Jurkat, Clone E6-1 (cell line): ENCODE measurements at places on chromosomes 12 and 14.

DNA sequence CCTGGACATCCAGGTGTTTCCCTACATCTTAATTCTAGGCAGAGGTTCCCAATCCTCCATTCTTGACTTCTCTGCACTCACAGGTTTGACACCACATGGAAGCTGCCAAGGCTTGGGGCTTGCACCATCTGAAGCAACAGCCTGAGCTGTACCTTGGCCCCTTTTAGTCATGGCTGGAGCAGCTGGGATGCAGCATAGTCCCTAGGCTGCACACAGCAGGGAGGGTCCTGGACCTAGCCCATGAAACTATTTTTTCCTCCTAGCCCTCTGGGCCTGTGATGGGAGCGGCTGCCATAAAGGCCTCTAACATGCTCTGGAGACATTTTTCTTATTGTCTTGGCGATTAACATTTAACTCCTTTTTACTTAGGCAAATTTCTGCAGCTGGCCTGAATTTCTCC is 417.2 kb upstream of the FLRT2 start:
- DNase-seq, result no peak

DNA sequence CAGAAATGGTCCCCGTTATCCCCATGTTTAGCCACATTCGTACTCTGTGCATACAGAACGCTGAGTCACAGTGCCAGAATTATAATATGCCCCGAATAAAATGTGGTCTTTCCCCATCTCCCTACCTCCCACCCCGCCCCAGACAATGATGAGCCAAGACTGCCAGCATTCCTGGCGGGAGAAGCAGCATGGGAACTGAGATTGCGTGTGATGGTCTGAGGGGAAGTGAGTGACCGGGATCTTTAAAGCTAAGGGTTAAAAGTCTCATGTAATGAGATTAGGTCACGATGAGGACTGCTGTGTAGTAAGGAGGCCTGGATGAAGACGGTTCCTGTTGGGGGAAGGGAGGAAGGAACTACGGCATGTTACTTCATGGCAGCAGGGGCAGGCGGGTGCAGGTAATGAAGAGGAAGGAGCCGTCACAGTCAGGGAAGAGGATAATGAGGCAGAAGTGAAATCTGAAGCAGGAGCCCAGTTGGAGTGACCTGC is 243.3 kb upstream of the FKBP4 start:
- DNase-seq, result no peak

- DNase-seq, result no peak
These were observed 380.1 kb downstream of the ALG10 start for GRCh38 chr12:34402228-34402898.

DNA sequence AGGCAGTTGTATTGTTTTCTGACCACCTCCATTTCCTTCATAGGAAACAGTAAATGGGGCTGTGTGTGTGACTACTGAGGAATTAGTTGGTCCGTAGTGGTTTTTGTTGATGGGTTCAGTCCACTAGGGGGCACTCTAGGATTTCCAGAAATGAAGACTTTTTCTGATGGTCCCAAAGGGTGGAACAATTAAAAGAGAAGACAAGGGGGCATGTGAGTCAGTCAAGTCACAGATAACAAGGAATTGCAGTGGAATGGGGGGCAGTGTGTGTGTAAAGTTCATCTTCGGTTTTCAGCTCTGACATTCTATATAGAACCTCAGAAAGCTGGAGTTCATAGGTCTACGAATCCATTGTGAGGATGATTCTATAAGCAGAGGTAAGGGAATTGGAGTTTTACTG is 186.6 kb upstream of the OR4E1 start:
- peak; percentile 71 for DNase-seq

GRCh38 chr14:90126260-90126659 is 64.5 kb downstream of the KCNK13 start:
- no peak for DNase-seq

GRCh38 chr12:127161466-127161865 is 1105.5 kb upstream of the TMEM132C start:
- DNase-seq, result no peak

GRCh38 chr12:129701631-129702101 is 202.2 kb downstream of the TMEM132D start:
- no peak for DNase-seq

DNA sequence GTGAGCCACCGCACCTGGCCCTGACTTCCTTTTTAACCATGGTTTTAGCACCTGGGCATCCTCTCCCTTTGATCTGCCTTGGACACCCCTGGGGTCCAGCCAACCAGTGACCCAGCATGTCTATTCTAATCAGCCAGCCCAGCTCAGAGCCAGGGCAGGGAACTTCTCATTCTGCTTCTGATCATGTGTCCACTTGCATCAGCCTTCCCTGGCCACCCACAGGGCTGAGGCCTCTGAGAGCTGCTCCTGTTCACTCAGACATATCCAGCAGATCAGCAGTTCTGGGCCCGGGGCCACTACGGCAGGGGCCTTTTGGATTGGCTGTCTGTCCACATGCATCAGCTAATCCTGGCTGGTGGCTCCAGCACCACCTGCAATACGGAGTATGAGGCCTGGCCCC is 117.9 kb upstream of the MAP1LC3B2 start:
- no peak for DNase-seq

DNA sequence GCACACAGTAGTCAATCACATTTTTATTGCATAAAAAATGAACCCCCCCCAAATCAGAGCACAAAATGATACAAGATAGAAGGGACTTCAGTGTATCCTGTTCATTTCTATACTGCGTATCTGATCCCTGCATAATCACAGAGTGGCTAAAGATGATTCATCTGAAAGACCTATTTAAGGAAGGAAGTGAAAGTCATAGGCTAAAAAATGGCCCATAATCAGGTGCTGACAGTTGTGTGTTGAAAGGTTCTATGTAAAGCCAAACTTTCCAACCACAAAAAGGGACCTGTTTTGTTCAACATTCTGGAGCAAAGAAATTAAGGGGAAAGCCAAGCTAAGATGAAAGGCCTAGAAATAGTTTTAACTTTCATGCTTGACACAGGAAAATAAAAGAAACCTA is 147.8 kb upstream of the ATP2B1 start:
- peak; percentile 46 for DNase-seq

DNA sequence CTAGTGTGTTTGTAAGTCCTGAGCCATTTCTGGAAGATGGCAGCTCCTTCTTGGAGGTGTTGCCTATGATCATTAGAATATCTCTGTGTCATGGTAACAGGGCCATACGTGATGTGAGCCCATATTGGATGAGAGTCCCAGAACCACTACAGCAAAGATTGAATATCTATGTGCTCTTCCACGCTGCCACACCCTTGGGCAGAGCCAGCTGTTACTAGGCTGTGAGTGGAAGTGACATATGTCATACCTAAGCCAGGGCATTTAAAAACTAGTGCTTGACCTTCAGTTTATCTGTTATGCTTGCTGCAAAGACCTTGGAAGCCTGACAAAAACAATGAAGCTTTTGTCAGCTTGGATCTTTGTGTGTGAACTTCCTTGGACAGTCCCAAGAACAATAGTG is 495.1 kb upstream of the CCDC196 start:
- DNase-seq, result no peak

DNA sequence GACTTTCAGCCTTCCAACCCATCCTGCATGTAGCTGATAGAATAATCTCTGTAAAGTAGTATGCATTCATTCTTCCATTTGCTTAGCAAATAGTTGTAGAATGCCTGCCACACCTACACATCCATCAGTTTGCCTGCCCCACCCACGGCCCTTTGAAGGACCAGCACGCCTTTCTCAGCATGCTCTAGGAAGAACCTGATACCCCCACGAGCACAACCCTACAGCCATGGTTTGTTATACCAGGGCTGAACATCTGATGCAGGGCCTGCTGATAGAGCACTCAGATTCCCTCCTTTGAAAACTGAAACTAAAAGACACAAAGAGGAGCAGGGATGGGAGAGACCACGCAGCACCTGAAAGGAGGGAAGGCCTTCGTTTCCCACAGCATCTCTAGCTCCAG is 205.1 kb downstream of the ANO2 start:
- DNase-seq, result no peak

DNA sequence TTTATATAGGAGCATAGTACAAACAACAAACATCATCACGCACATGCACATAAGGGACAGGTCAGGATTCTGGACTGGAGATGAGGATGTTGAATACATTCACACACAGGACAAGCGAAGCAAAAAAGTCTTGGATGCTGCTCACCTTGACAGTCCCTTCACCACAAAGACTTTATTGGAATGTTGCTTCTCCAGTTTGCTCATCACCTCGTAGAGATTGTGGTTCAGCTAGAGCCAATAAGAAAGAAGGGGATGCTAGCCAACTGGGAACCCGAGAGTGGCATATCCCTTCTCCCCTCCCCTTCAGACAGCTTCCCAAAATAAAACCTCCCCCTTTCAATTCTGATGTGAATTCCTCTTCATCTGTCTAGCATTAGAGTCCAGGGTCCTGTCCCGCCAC is 25.4 kb upstream of the SMAGP start:
- DNase-seq, result no peak

DNA sequence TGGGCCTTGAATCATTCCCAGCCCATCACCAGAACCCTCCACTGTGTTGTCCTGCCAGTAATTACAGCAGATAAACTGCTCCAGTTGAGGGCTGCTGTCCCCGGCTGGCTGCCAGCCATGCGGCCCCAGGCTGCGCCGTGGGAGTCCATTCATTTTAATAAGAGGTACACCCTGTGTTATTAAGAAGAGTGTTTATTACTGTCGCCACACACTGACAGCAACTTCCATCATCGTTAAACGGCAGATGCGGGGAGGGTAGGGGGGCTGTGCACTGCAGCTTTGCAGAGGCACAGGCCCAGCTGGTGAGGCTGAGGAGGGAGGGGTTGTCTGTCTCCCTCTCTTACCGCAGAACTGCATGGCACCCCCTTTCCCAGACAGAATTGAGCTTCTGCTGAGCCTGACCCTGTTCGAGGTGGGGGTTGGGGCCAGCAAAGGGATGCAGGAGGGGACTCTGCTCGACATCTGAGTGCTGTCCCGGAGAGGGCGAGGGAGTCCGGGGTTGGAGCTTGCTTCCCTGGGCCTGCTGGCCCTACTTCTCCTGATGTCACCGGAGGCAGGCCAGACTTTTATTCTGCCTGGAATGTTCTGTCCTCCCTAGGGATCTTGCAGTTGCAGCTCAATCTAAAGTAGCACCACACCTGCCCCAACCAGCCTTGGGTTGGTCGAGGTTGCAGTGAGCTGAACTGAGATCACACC is 33.8 kb upstream of the GPATCH2L start:
- DNase-seq, result no peak

GRCh38 chr12:29662734-29663323 is 120.9 kb downstream of the TMTC1 start:
- no peak for DNase-seq

- no peak for DNase-seq
These were observed 636 bp downstream of the DUSP6 start for GRCh38 chr12:89351489-89352241.

GRCh38 chr12:66066137-66066928 is 64.2 kb downstream of the LLPH start:
- peak; percentile 51 for DNase-seq

GRCh38 chr12:21800011-21800410 is 25.5 kb upstream of the KCNJ8 start:
- no peak for DNase-seq

DNA sequence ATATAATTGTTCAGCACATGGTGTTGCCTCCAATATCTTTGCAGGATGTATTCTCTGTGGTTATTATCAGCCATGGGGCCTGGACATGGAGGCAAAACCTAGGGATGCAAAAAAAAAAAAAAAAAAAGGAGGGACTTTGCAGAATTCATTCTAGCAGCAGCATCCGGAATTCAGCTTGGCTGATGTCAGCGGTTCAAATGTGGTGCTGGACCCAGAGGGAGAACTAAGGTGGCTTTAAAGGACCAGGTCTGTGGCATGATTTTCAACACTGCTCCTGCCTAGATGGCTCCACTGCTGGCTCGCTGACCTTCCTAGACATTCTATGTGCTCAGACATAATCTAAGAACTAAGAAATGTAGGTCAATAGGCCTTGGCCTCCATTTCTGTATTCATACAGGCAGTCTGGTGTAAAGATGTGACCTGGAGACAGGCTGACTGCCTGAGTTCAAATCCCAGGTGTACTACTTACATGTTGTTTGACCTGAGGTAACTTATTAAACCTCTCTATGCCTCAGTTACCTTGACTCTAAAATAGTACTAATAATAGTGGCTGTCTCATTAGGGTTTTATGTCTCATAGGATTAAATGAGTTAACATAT is 108.6 kb downstream of the PPM1A start:
- no peak for DNase-seq

DNA sequence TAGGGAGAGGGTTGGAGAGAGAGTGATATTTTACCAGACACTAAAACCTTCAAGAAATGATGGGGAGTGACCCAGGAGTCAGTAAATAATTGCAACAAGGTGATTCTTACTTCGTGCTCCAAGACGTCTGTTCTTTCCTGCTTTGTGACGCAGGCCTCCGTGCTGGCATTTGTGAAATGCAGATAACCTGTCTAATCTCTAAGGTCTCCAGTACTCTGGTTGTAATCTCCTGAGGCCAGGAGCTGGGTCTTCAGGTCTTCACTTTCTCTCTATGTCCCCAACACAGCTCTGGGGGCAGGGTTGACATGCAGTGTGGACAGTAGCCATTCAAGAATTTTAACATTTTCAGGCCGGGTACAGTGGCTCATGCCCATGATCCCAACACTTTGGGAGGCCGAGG is 53.1 kb downstream of the CD9 start:
- no peak for DNase-seq

GRCh38 chr12:108103517-108103916 is 25.6 kb upstream of the WSCD2 start:
- DNase-seq, result no peak

GRCh38 chr12:28191051-28192048 is 1.1 kb downstream of the CCDC91 start:
- peak; percentile 16 for DNase-seq

GRCh38 chr14:100222224-100223093 is 16.5 kb upstream of the YY1 start:
- no peak for DNase-seq

- DNase-seq, result no peak
These were observed 57.2 kb upstream of the NTF3 start for GRCh38 chr12:5374713-5375112.

DNA sequence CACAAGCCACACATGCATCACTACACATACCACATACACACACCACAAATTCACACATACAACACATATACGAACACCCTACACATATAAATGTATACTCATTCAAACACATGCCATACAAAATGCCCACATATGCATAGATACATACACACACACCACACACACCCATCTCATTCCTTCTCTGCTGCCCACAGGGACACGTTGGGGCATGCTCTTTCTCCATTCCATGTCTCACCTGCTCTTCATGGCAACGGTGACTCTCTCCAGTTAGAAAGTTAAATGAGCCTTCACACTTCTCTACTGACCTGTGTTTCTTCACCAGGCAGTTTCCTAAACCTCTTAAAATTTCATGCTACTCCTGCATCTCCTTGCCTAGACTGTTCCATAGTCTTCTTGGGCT is 1194.8 kb downstream of the BCL11B start:
- DNase-seq, result no peak

DNA sequence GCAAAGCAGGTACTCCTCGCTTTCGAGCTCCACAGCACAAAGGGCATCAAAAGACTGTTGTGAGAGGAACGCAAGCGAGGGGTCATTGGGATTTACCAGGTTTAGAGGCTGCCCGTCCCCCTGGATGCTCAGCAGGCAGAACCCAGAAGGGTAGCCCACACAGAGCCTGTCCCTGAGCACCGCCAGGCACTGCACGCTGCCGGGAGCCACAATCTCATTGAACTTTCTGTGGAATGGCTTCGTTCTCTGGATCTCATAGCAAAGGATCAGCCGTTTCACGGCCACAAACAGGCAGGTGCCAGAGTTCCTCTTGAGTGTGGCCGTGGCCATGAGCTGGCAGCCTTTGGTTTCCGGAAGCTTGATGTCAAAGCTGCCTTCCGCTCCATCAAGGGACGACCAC is 21.5 kb downstream of the AMN start:
- DNase-seq, result no peak
